NCI-H1105 (cell line): ENCODE measurements at places on chromosomes 5 and 9.

GRCh38 chr5:132495667-132496190 lies 5.2 kb upstream of the IRF1 start:
- peak; percentile 49 for DNase-seq

GRCh38 chr9:13758936-13759335 lies 479.4 kb upstream of the MPDZ start:
- no peak for DNase-seq

GRCh38 chr5:26691486-26691885 lies 346.9 kb downstream of the CDH9 start:
- DNase-seq: no peak

- no peak for DNase-seq
These were observed 22.2 kb upstream of the ERAP2 start for GRCh38 chr5:96854067-96854466.
